ENCODE measurements at places on chromosomes 2 and 18.

GRCh38 chr2:70124983-70125480 is 37.8 kb downstream of the PCBP1 start:
- DNase-seq = no peak

DNA sequence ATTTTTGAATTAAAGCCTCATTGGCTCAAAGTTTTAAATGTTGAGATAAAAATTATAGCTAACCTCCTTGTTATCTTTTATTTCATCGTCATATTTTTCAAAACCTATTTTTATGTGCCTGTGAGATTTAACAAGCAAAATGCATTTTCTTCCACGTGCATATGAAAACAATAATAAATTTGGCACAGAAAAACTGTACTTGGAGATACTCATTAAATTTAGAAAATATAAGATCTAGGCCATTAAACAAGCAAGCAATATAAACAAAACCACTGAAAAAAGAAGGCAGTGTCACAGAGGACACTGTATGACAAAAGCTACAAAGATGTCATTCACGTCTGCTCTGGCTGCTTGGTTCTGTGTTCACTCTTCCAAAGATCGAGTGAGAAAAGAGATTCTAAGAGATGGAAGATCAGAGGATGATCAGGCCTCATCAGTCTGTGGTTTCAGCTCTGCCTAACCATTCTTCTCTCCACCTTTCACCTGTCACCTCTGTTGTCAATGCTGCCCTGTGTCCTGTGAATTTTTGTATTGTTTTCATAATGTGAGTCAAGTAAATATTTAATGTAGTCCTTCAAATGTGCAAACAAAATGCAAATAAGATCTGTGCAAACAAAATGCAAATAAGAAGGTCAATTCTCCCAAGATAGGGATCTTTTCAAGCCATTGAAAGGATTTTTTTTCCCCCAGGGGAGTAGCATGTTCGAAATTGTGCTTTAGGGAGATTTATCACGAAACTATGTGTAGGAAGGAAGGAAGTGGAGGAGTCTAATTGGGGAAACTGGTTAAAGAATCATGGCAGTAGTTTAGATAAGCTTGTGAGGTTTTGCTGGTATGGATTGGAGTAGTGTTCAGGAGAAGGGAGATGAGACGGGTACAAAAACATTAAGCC is 138.7 kb upstream of the RBMS1 start:
- no peak for DNase-seq

DNA sequence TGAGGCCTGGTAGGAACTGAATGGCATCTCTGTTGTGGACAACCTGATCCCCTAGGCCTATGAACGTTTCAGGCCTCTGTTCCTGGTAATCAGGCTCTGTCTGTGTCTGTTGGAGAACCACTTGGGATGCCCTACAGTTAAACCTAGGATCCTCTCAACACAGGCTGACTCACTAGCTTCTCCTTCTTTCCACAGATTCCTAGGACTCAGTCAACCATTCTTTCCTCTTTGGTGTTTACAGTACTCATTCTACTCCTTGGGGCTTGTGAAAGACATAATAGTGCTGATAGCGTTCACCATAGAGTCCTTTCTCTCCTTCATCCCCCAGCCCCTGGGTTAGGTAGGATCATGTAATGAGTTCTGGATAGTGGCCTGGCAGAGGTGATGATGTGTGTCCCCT is 544.3 kb downstream of the METTL4 start:
- DNase-seq = no peak

DNA sequence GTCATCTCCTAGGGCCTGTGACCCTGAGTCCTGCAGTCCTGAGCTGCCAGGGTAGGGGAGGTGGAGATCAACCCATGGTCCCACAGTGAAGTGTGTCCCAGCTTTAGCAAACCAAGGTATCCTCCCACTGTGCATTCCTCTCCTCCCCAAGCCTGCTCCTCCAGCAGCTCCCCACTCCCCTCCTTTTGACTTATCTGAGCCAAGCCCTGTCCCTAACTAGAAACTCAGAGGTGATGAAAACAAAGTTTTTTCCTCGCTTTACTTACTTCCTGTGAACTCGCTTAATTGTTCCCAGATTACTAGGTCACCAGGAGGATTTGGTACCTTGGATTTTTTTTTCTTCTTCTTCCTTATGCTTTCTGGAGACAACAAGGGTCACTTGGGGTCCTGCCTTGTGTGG is 80.8 kb downstream of the EHD3 start:
- DNase-seq = no peak

DNA sequence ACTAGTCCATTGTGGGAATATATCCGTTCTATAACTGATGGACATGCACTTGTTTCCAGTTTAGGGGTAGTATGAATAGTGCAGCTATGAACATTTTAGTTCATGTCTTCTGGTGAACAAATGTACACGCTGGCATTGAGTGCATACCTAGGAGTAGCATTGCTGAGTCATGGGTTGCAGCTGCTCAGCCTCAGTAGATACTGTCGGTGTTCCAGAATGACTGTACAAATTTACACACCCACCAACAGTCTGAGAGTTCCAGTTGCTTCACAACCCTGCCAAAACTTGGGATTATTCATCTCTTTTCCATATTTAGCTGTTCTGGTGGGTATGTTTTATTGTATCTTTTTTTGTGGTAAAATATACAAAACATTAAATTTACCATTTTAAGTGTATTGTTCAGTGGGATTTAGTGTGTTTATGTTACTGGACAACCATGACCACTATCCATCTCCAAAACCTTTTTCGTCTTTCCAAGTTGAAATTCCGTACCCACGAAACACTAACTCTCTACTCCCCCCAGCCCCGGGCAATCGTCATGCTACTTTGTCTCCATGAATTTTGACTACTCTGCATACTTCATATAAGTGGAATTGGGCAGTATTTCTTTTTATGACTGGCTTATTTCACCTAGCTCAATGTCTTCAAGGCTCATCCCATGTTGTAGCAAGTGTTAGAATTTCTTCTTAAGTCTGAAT is 281.0 kb downstream of the PRKCE start:
- no peak for DNase-seq

GRCh38 chr18:3541549-3542386 is 91.8 kb downstream of the TGIF1 start:
- DNase-seq = no peak

DNA sequence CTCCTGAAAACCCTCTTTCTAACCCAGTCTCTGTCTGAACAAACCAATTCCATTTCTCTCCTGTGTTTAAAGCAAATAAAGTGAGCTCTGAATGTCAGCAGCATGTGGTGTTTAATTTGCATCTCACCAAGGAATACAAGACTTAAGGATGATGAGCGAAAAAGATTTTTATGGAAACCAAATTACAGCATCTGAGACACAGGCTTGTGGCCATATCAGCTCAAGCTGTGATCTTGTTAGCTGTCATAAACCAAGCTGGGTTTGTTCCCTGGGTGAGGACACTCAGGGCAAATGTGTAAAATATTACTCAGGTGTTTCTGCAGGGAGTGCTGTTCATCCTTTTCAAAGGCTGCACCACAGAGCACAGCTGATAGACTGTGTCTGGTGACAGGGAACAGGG is 129.3 kb upstream of the REV1 start:
- no peak for DNase-seq

GRCh38 chr2:237437566-237437965 is 23.6 kb upstream of the COL6A3 start:
- DNase-seq = no peak

GRCh38 chr2:227097495-227098161 is 66.4 kb downstream of the COL4A4 start:
- DNase-seq = no peak

DNA sequence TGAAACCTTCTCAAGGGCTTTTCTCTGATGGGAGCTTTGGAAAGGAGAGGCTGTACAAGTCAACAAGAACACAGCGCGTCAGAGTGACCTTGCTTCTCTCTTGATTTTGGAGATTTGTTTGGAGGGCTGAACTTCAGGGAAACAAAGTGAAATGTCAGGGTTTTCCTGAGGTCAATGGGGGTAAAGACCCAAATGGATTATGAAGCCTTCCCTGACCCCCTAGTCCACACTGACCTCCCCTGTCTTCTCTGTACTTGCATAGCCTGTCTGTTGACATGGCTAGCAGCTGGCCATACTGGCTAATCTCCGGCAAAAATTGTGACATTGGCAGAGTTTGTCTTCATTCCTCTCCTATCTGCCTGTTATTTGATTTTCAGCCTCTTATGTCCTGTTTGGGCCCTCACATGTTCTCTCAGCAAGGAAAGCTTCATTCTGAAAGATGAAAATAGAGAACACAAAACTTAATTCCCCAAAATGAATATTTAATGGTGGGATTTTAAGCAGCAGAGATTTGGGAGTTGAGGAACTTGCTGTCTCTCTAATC is 149.3 kb upstream of the HAAO start:
- no peak for DNase-seq

DNA sequence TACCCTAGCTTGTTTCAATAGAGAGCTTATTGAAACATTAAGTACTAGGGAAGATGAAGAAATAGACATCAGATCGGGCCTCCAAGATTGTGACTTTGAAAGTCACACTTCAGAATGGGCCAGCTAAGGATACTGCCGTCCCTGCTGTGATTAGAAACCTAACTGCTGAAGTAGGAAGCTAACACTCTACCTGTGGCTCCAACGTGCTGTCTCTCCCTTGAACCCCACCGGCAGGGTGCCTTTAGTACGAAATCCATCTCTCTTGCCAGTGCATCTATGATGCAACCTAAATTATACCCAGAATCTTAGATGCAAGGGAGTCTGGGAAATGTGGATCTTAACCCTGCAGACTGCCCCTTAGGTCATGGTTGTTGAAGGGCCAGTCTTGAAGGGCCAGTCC is 78.6 kb downstream of the OXER1 start:
- DNase-seq = no peak

DNA sequence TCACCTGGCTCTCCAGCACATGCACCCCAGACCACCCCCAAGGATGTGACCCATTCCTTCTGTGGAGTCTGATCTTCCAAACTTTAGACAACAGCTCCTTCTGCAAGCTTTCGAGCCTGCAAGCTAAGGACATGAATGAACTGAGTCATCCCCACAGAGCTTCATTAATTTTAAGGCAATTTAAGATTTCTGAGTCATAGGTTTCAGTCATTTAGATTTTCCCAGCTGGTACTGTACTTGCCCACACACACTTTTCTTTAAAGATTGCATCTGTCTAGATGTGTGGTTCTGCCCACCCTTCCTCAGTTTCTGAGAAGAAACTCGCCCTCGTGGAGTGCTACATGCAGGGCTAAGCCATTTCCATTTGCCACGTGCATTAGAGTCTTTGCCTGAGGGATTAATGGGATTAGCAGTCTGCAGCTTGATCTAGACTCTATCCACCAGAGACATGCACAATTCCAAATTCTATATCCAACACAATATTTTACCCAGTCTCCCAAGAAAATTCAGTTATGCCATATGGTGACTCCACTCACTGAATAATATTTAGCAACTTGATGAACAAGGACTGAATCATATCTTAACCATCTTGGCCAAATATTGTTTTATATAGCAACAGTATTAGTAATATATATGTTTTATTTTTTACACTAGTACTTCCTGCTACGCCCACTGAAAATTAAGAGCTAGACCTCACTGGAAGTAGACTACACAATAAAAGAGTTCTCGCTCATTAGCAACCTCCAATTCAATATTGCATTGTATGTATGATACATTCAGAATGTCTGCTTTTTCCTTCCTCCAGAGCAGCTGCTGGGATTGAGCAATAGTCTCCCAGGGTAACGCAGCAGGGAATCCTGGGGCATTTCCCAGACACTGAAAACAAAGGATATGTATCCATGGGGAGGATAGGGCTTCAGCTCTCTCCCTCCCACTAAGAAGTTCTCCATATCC is 14.3 kb upstream of the TRIB2 start:
- no peak for DNase-seq

- no peak for DNase-seq
Measured at GRCh38 chr18:1003499-1003898, 98.8 kb downstream of the ADCYAP1 start.

- no peak for DNase-seq
Measured at GRCh38 chr2:98849113-98849512, 86.9 kb downstream of the CRACDL start.

Measured in NCI-H1694 (cell line).